ENCODE measurements at places on chromosomes 1 and 21. TPM values are rescaled to one million over a fixed set of nuclear protein-coding genes. Genes with fewer than 3 reads are reported as not detected.

The BCAN gene
- total RNA-seq = 219 TPM

The RAP1GAP gene
- 47.1 TPM for total RNA-seq

The SPATA46 gene
- not detected for total RNA-seq

The A3GALT2 gene
- total RNA-seq = not detected

The THEM4 gene
- 9.9 TPM for total RNA-seq

The CSMD2 gene
- total RNA-seq = 31.8 TPM

The AVPR1B gene
- total RNA-seq = 0.23 TPM

The PTGER3 gene
- total RNA-seq = 22.1 TPM

The OR2G6 gene
- not detected for total RNA-seq

The LINGO4 gene
- total RNA-seq = 0.23 TPM

The SLC37A1 gene
- total RNA-seq = 40.6 TPM

The RASSF5 gene
- total RNA-seq = 6.0 TPM

The KLHDC9 gene
- 15.5 TPM for total RNA-seq

The SHE gene
- 2.5 TPM for total RNA-seq

The CACNA1S gene
- under 0.01 TPM for total RNA-seq

The RBBP5 gene
- 24.0 TPM for total RNA-seq

The IVL gene
- total RNA-seq = not detected

The RNF223 gene
- total RNA-seq = not detected

The GPR61 gene
- 17.8 TPM for total RNA-seq

The ROR1 gene
- total RNA-seq = 2.3 TPM

The SIKE1 gene
- 124 TPM for total RNA-seq

The PTCH2 gene
- 1.2 TPM for total RNA-seq

The OLFML2B gene
- total RNA-seq = 1.8 TPM

The TINAGL1 gene
- total RNA-seq = 3.0 TPM

The ANGEL2 gene
- 70.6 TPM for total RNA-seq

The CDC73 gene
- total RNA-seq = 42.2 TPM

The TAF5L gene
- total RNA-seq = 23.8 TPM

The GFI1 gene
- not detected for total RNA-seq

The TENT5C gene
- 8.8 TPM for total RNA-seq

The GPA33 gene
- total RNA-seq = not detected

The SPATA1 gene
- total RNA-seq = 1.4 TPM

The HAPLN2 gene
- 0.23 TPM for total RNA-seq

The DESI2 gene
- 36.0 TPM for total RNA-seq

The F13B gene
- not detected for total RNA-seq

The GNAT2 gene
- not detected for total RNA-seq

The FAF1 gene
- total RNA-seq = 61.1 TPM

The ZBTB8A gene
- 25.8 TPM for total RNA-seq

The ARID1A gene
- 35.1 TPM for total RNA-seq

The CFHR2 gene
- not detected for total RNA-seq

The SPRR1A gene
- not detected for total RNA-seq

The LAMB3 gene
- total RNA-seq = 7.8 TPM

The CTTNBP2NL gene
- total RNA-seq = 30.2 TPM

All from diencephalon (tissue), 1 donor.